ENCODE measurements at places on chromosomes 11 and 22.

- no peak for DNase-seq
These were observed 78.3 kb downstream of the BBOX1 start for GRCh38 chr11:27118949-27119348.

- DNase-seq: no peak
These were observed 28.0 kb downstream of the QSER1 start for GRCh38 chr11:32920570-32920969.

DNA sequence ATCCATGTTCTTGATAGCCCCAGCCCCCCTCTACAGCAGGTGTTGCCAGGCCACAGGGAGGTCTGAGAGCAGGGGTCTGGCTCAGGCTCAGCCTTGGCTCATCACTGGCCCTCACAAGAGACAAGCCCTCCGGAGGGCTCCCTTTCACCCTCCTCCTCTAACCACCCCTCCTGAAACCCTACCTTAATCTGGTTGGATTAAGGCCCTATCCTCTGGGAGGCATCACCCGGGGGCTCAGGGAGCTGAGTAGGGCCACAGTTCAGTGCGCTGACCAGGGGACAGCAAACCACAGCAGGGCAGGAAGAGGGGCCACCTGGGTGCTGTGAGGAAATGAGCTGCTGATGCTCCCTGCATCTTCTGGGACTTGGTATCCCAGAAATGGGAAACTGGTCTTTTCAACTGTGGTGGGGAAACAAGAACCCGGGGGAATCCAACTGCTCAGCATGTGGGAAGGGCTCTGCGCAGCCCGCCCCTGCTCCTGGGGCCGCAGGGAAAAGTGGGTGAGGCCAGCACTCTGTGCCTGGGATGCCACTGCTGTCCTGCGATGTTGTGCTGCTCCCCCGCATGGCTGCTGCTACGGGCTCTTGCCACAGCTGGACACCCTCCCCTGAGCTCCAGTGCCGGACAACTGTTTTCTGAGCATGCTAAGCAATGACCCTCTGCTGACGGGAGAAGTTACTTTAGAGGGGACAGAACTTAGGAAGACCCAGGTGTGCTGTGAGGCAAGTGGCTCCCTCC is 17.5 kb downstream of the ADORA2A start:
- no peak for DNase-seq

DNA sequence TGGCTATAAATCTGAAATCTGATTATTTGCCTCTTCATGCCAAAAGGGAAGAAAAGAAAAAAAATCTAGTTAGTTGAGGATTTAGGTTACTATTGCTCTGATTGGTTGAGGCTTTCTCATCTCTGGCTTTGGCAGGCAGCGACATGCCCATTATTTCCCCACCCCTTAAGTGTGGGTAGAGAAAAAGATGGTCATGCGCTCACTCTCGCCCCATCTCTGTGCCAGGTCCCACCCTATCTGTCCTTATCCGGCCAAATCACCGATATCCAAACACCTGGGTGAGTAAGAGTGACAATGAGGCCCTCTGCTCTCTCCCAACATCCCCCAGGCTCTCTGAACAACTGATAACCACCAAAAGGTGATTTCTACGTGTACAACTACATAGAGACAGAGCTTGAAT is 31.2 kb upstream of the SNX19 start:
- DNase-seq: no peak

DNA sequence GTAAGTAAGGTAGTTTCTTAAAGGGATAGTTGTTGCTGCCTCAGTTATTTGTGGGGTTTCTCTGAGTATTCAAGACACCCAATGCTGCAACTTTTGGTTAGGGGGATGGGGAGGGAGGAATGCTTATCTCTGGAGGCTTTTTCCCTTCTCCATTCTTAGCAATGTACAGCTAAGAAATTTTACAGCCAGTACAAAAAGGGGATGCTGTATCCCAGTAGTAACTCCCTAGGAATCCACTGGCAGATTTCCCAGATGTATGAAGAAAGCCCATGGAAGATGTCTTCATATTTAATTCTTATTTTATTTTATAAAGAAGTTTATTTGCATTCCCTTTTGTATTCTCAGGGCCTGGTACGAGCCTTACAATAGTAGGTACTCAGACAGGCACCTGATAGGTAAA is 154.8 kb downstream of the ENTHD1 start:
- no peak for DNase-seq

- DNase-seq: no peak
These were observed 77.4 kb downstream of the PARVA start for GRCh38 chr11:12454782-12455181.

DNA sequence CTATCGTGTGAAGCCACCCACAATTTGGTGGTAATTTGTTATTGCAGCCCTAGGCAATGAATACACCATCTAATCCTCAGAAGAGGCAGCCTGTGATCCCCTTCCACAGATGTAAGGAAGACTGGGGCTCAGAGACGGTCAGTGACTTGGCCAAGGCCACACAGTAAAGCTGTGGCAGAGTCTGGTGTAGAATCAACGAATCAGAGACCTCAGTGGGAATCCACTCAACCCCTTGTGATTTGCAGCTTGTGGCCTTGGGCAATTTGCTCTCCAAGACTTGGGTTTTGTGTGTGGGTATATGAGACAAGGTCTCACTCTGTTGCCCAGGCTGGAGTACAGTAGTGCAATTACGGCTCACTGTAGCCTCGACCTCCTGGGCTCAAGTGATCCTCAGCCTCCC is 1.9 kb downstream of the LGALS2 start:
- no peak for DNase-seq

GRCh38 chr22:26225207-26225606 is 55.9 kb downstream of the SEZ6L start:
- no peak for DNase-seq

GRCh38 chr11:114137838-114138237 is 78.3 kb downstream of the ZBTB16 start:
- DNase-seq: no peak

- no peak for DNase-seq
These were observed 3.0 kb downstream of the BACE1 start for GRCh38 chr11:117313091-117313490.

GRCh38 chr11:20208622-20209111 is 48.4 kb upstream of the DBX1 start:
- DNase-seq: no peak

- DNase-seq: no peak
These were observed 35.1 kb downstream of the RRP8 start for GRCh38 chr11:6568191-6568918.

- no peak for DNase-seq
These were observed 5.0 kb downstream of the PAMR1 start for GRCh38 chr11:35520376-35520775.

GRCh38 chr22:24474221-24474620 is 20.9 kb upstream of the UPB1 start:
- DNase-seq: no peak

DNA sequence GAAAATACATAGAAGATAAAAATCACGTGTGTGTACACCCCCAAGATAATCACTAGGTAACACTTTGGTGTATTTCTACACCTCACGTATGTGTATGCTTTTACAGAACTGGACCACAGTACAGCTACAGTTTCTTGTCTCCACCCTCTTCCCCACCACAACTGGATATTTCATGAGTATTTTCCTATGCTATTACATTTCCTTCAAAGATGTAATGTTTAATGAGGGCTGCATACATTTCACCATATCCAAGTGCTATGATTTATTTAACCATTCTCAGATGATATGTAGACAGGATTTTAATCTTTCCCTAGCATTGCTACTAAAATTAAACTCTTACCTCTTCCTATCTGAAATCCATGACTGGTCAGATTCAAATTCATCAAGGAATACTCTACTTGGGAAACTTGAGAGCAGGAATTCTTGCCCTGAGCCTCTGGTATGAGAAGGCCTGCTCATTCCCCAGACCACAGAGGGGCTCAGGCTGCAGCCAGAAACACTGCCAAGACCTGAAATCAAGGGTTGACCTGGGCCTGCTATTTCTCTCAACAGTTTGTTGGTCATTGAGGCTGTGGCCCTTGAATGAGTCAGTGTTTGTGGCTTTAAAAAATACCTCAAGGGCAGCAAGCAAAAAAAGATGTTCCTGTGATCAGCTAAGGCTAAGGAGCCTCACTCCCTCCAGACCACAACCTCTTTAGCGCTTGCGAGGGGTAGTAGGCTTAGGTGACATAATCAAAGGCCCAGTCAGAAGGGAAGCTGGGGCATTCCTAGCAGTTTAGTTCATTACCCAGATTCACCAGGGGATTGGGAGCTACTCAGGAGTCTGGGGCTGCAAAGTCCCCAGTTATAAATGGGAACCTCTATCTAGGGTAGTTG is 55.5 kb downstream of the ABTB2 start:
- no peak for DNase-seq

DNA sequence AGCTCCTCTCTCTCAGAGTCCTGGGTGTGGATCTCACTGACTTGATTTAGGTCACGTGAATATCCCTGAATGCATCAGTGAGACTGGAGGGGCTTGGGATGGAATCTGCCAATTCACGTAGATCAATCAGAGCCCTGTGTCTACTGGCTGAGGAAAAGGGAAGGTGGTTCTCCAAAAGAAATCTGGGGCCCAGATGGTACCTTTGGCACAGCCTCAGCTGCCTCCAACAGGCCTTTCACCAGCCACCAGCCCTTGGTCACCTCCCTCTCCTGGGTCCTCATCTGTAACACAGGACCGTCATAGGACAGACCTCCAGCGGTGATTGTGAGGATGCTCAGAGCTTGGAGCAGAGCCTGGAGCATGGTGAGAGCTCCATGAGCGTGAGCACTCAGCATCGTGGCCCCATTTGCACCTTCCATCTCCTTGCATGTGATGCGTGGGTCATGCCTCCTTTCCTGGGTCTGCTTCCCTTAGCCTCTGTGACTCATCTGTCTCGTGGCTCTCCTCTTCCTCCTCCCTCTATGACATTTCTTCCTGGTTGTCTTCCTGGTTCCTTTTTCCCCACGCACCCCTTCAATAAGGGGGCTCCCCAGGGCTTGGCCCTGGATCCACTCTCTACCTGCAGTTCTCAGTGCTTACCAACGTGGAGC is 7.5 kb upstream of the MIEF1 start:
- no peak for DNase-seq

DNA sequence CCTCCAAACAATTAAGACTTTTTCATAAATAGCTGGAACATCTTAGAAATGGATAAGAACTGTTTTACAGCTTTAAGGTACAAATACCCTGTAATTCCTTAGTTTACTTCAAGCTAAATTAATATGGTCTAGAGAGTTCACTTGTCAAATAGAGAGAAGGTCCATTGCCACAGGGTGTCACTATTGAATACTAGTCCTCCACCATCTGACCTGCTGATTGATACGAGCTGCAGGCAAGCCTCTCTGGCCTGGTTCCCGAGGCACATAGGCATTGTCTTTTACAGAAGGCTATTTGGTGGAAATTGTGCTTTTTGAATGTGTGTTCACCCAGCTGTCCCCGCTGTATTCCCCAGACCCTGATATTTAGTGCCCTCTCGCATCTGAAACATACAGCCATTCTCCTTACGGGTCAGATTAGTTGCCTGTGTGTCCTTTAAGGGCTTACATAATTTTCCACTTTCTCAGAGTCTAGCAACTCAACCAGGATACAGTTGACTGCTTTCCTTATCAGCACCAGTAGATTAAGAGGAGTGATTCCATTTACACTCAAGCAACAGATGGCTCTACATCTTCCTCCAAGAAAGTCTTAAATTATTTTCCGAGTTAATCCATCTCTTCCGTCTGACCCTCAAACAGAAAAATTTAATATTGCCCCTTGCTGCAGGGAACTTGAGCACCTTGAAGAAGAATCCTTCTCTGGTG is 788.8 kb upstream of the FAT3 start:
- peak; percentile 50 for DNase-seq

GRCh38 chr11:118060869-118061268 is 16.0 kb upstream of the TMPRSS4 start:
- DNase-seq: no peak

GRCh38 chr11:46533396-46534100 is 60.3 kb downstream of the AMBRA1 start:
- no peak for DNase-seq

- no peak for DNase-seq
These were observed 118.3 kb downstream of the CYP2R1 start for GRCh38 chr11:14773755-14774154.

GRCh38 chr22:45314786-45315185 is 5.1 kb downstream of the FAM118A start:
- DNase-seq: no peak

- DNase-seq: no peak
These were observed 554.2 kb downstream of the NTM start for GRCh38 chr11:131924457-131925201.

DNA sequence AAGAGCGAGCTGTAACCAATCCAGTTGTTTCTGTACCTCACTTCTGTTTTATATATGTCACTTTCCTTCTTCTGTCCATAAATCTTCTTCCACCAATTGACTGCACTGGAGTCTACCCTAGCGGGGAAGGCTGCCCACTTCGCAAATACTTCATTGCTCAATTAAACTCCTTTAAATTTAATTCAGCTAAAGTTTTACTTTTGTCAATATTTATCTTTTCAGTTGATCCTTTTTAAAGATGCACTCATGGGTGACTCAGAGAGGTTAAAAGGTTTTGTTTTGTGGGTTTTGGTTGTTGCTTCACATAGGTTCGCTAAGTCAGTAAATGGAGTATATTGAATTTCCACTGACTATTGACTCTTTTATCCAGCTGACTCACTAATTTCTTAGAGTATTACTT is 597.2 kb downstream of the DLG2 start:
- no peak for DNase-seq

DNA sequence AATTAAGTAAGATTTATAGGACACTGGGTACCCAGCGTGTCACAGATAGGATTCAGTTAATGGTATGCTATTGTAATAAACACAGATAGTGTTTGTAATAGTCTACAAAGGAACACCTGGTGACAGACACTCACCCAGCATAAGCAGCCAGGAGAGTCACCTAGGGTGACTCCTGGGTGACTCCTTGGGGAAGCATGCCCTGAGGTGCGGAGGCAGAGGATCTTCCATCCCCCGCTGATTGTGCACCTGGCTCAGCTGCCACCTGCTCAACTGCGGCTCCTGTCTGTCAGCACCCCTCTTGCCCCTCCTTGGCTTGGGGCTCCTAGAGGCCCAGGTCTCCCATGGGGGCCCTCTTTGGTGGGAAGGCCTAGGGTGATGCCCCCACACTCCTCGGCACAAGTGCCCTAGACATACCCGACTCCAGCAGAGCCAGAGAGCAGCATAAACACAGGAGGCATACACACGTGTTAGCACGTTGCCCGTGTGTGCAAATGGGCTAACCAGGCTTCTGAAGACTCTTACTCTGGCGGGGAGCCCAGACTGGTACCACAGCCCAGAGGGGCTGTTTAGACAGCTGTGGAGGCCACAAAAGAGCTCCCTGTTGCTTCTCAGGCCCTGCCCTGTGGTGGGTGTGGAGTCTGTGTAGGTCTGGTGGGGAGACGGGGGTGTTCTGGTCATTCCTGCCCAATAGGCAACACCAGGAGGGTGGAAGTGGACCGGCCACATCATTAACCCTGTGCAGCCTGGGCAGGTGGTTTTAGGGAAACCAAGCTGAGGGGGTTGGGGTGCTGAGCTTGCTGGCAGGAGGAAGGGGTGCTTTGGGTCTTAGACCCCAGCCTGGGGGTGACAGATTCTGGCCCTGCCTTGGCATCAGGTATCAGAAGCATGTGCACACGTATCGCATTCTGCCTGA is 3.0 kb downstream of the INPPL1 start:
- DNase-seq: no peak

- DNase-seq: peak; percentile 54
These were observed 40.3 kb downstream of the BUD13 start for GRCh38 chr11:116732271-116733042.

DNA sequence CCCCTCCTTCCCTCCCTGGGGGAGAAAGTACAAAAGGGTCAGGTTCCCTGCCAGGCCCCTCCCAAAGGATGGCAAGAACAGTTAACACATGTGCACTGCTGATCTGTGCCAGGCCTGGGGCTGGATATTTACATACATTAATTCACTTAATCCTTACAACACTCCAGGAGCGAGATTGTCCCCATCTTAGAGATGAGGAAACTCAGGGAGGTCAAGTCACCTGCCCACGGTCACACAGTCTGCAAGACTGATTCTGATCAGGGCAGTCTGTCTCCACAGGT is 36.5 kb downstream of the NECTIN1 start:
- DNase-seq: peak; percentile 73
